ENCODE measurements at places on chromosomes 12 and 14.

DNA sequence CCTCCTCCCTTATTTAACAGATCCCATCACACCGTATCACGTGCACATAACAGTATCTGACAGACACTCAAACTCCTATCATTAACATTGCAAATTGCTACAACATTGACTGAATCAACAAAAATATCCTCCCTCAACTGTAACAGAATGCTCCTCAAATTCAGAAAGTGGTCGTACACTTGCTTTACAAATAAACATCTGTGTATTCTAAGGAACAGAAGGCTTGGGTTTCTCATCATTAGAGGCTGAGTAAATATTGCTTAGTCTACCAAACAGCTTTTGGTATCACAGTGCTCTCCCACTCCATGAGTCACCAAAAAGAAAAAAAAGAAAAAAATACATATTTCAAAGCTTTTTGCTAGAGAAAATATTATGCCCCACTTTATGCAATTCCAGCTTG is 23.9 kb downstream of the FERMT2 start:
- H3K27ac ChIP-seq: no peak overlapping the region
- no peak for DNase-seq
- H3K4me3 ChIP-seq: no peak overlapping the region
- no peaks in the 10 kb centered on the region for H3K27me3 ChIP-seq

DNA sequence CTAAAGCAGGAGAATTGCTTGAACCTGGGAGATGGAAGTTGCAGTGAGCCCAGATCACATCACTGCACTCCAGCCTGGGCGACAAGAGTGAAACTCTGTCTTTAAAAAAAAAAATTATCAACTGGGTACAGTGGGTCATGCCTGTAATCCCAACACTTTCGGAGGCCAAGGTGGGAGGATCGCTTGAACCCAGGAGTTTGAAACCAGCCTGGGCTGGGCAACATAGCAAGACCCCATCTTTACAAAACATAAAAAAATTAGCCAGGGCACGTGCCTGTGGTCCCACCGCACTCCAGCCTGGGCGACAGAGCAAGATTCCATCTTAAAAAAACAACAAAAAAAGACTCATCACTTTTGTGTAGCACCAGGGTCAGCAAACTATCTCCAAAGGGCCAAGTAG is 7.1 kb upstream of the NANOG start:
- no peak overlapping the region for H3K27ac ChIP-seq
- H3K36me3 ChIP-seq: no peaks in the 10 kb centered on the region
- no peaks in the 10 kb centered on the region for H3K27me3 ChIP-seq
- no peak overlapping the region for H3K4me3 ChIP-seq
- no peak for DNase-seq
- H3K4me1 ChIP-seq: no peaks in the 10 kb centered on the region

DNA sequence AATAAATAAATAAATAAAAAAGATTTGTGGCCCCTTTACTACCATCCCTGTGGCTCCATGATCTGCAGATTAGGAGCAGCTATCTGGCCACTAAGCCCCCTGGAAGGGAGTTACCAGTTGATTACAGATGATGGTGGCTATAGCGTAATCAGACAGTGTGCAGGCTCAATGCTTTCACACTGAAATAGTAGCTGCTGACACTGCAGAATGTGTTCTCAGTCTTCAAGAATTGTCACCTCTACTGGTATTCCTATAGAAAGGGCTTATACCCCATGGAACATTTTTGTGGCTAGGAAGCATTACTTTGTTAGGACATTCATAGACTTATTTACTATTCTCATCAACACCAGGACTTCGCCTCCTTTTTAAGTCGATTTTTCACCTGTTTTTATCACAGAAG is 30.9 kb downstream of the DCAF4 start:
- H3K4me1 ChIP-seq: no peaks in the 10 kb centered on the region
- no peak overlapping the region for H3K4me3 ChIP-seq

- no peaks in the 10 kb centered on the region for H3K36me3 ChIP-seq
- DNase-seq: no peak
- H3K4me1 ChIP-seq: no peaks in the 10 kb centered on the region
- no peak overlapping the region for H3K27ac ChIP-seq
- H3K27me3 ChIP-seq: no peaks in the 10 kb centered on the region
- no peak overlapping the region for H3K4me3 ChIP-seq
These were observed 10.1 kb upstream of the CABP1 start for GRCh38 chr12:120630104-120630892.

DNA sequence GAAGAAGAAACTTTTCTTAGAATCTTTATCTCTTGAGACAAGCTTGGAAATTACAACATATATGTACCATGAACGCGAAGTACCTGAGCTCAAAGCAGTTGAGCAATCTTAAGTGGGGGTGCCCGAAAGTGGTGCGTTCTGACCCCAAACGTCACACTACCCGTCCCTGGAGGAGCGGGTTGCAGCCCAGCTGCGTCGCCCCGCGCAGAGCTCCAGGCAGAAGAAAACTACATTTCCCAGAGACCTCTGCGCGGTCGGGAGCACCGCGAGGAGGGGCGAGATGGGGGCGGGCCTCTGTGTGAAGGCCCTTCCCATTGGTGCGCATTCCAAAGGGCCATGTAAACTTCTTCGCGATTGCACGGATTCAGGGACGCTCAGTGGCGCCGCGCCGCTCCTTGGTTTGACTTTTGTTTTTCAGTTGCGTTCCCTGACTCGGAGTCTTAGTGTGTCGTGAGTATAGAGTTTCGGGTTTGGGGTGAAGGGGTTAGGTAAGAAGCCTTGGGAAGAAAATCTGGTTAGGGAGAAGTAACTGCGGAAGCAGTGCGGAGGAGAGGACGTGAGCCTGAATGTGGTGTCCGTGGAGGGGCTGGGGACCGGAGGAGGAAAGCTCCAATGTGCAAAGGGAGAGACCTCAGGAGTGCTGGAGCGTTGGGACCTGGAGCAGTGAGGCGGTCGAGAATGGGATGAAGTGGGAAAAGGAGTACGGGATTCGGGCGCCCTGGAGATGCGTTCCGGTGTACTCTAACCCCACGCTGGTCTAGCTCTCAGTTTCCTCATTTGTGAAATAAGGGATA is at the start of gene CCDC77:
Gene CCDC77 (plus strand): TSS at position 410 of the 794 bp plus-strand sequence. CDS start 7,740 bp downstream, outside the sequence.
- peak within 1 kb of the TSS; percentile 54 for H3K27ac ChIP-seq
- H3K4me3 ChIP-seq: peak within 1 kb of the TSS; percentile 81
- no peaks in the 10 kb centered on the region for H3K4me1 ChIP-seq
- peak; percentile 80 for DNase-seq
- peaks cover 6% of the 10 kb centered on the region for H3K36me3 ChIP-seq

- no peak overlapping the region for H3K4me3 ChIP-seq
- no peak for DNase-seq
- H3K27ac ChIP-seq: no peak overlapping the region
- no peaks in the 10 kb centered on the region for H3K4me1 ChIP-seq
- H3K27me3 ChIP-seq: no peaks in the 10 kb centered on the region
These were observed 371.8 kb upstream of the E2F7 start for GRCh38 chr12:77437206-77437605.

GRCh38 chr12:23626791-23627190 is 322.7 kb downstream of the SOX5 start:
- no peak for DNase-seq
- H3K36me3 ChIP-seq: no peaks in the 10 kb centered on the region
- no peaks in the 10 kb centered on the region for H3K4me1 ChIP-seq
- H3K4me3 ChIP-seq: no peak overlapping the region
- H3K27ac ChIP-seq: no peak overlapping the region

GRCh38 chr12:9760699-9761418 is at the start of gene CD69:
CD69 (minus strand) TSS chr12:9760901; CDS start chr12:9760820, 81 bp downstream.
- no peaks in the 10 kb centered on the region for H3K27me3 ChIP-seq
- H3K4me1 ChIP-seq: no peaks in the 10 kb centered on the region
- H3K27ac ChIP-seq: no peak within 1 kb of the TSS
- DNase-seq: no peak

DNA sequence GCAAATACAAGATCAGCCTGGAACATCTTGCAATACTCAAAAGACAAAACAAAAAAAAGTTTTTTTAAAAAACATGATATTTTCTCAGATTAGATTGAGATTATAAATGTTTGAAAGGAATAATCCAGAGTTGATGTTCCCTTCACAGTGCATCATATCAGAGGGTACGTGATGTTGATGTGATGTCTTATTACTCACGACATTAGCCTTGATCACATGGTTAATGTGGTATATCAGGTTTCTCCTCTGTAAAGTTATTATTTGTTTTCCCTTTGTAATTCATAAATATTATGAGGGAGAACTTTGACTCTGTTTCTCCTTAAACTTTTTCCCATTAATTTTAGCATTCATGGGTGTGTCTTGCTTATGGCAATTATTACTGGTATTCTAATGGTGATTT is 26.6 kb downstream of the LIMA1 start:
- DNase-seq: no peak
- H3K4me3 ChIP-seq: no peak overlapping the region
- H3K4me1 ChIP-seq: no peaks in the 10 kb centered on the region

DNA sequence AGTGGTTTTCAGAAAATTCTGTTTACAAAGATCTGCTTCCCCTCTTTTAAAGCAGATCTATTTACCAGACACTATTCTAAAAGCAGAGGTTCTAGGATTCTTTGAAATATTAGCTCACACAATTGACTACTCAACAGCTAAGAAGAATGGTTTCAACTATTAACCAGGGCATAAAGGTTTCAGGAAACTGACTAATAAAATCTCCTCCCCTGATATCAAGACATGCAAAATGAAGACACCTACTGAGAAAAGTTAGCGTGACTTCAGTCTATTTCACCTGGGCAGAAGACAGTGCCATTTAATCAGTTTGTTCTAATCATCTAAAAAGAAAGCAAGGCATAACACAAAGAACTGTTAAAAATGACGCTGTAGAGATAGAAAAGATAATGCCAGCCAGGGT is 22.2 kb downstream of the DAD1 start:
- no peaks in the 10 kb centered on the region for H3K36me3 ChIP-seq
- H3K27me3 ChIP-seq: no peaks in the 10 kb centered on the region
- DNase-seq: no peak
- no peak overlapping the region for H3K27ac ChIP-seq

GRCh38 chr12:42789808-42790760 is 200.5 kb upstream of the PRICKLE1 start:
- no peak overlapping the region for H3K4me3 ChIP-seq
- no peak overlapping the region for H3K27ac ChIP-seq
- H3K27me3 ChIP-seq: no peaks in the 10 kb centered on the region
- no peak for DNase-seq

- H3K36me3 ChIP-seq: no peaks in the 10 kb centered on the region
- H3K4me3 ChIP-seq: no peak overlapping the region
- no peak for DNase-seq
- no peaks in the 10 kb centered on the region for H3K27me3 ChIP-seq
- no peaks in the 10 kb centered on the region for H3K4me1 ChIP-seq
These were observed 609.0 kb upstream of the LMO3 start for GRCh38 chr12:17214929-17215328.

GRCh38 chr12:64890873-64891468 is 66.5 kb downstream of the TBC1D30 start:
- no peak for DNase-seq
- no peaks in the 10 kb centered on the region for H3K27me3 ChIP-seq
- no peak overlapping the region for H3K27ac ChIP-seq

- no peaks in the 10 kb centered on the region for H3K4me1 ChIP-seq
- DNase-seq: no peak
- no peak overlapping the region for H3K4me3 ChIP-seq
- H3K27me3 ChIP-seq: no peaks in the 10 kb centered on the region
These were observed 8.4 kb upstream of the ERGIC2 start for GRCh38 chr12:29389295-29389919.

GRCh38 chr12:124411281-124411878 is 116.5 kb downstream of the RFLNA start:
- peaks cover 12% of the 10 kb centered on the region for H3K4me1 ChIP-seq
- no peak overlapping the region for H3K27ac ChIP-seq

- H3K27ac ChIP-seq: no peak overlapping the region
- DNase-seq: no peak
These were observed 25.5 kb downstream of the SCARB1 start for GRCh38 chr12:124837958-124838803.

GRCh38 chr12:79993106-79993862 is 58.4 kb upstream of the PPP1R12A start:
- H3K36me3 ChIP-seq: no peaks in the 10 kb centered on the region
- H3K4me1 ChIP-seq: no peaks in the 10 kb centered on the region
- no peak overlapping the region for H3K4me3 ChIP-seq
- no peak for DNase-seq
- H3K27me3 ChIP-seq: no peaks in the 10 kb centered on the region

DNA sequence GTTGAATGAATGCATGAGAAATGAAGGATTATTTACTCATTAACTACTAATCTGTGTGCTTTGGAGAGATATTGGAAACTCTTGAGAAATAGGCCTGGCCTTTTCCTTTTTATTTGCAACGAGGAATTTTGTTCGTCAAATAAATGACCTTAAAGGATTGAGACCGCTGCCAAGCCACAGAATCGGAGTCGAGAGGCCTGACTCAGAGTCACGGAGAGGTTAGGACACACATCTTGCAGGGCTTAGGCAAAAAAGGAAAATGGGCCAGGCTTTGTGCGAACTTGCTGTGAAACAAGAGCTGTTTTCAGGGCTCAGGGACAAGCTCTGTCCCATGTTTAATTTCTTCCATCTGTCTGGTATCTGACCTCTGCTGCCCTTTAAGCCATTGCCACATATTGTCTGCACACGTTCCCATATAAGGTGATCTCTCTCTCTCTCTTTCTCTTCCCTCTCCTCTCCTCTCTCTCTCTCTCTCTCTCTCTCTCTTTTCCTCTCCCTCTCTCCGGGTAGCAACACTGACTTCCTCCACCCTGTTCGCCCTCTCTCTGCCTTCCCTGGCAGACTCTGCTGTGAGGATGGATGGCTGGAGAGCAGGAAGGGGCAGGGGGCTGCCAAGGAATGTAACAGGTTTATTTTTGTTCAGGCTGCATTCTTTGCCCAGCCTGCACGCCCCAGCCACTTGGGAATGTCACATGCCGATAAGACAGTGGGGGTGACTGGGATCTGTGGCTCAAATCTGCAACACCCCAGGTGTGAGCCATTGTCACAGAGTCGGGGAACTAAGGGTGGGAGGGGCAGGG is 14.9 kb upstream of the IFT81 start:
- no peak overlapping the region for H3K27ac ChIP-seq
- H3K36me3 ChIP-seq: no peaks in the 10 kb centered on the region
- H3K4me1 ChIP-seq: peaks cover 4% of the 10 kb centered on the region
- no peaks in the 10 kb centered on the region for H3K27me3 ChIP-seq
- no peak for DNase-seq
- H3K4me3 ChIP-seq: no peak overlapping the region

DNA sequence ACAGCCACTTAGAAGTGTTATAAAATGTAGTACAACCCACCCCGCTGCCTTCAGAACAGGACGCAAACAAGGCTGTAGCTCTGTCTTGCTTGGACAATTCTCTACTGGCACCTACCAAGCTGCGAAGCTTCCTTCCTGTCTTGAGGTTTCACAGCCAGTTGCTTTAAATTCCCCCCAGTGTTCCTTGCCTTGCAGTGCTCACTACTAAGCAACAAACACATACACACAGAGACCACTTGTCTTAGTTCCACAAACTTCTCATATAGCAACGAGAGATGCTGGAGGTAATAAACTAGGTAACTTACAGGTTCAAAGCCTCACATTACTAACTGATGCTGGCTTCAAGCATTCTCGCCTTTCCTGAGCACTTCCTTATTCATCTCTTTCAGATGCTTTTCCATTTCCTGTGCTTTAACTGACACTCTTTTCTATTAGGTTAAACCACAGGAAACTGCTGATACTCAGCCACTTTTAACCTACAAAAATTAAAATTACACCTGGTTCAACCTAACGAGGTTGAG is 91.5 kb upstream of the PTGDR start:
- H3K36me3 ChIP-seq: no peaks in the 10 kb centered on the region
- no peaks in the 10 kb centered on the region for H3K4me1 ChIP-seq
- H3K4me3 ChIP-seq: no peak overlapping the region

Data from H1 (cell line).